Dermis microvascular lymphatic vessel endothelial cell (primary cell): ENCODE measurements at places on chromosomes 4 and X. TPM values are rescaled to one million over a fixed set of nuclear protein-coding genes. Genes with fewer than 3 reads are reported as not detected.

DNA sequence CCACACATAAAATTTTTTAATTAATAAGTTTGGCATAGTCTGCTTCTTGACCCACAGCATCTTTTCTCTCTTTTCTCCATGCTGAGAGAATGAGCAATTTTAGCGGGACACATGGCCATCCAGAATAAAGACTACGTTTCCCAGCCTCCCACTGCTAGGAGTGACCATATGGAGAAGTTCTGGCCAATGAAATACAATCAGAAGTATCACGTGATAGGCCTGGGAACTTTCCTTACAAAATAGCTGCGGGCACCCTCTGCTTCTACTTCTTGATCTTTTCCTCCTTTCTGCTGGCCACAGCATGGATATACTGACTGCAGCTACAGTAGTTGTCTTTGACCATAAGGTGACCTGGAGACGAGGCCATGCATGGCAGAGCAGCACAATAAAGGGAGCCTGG lies 348.0 kb downstream of the BCOR start:
- no peak for DNase-seq

DNA sequence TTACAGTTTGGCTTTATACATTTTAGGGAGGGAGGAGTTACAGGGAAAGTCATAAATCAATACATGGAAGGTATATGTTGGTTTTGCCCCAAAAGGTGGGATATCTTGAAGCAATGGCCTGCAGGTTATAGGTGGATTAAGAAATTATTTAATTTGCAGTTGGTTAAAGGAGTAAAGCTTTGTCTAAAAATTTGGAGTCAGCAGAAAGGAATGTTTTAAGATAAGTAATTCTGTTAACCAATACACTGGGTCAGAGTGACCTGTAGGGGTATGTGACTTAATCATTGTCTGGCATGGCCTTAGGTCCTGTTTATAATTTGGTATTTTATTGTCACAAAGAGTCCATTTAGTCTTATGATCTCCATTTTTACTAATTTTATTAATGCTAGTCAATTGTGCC lies 115.0 kb downstream of the AGTR2 start:
- DNase-seq: no peak

Gene LRIT3
- under 0.01 TPM in 2 replicates for total RNA-seq

DNA sequence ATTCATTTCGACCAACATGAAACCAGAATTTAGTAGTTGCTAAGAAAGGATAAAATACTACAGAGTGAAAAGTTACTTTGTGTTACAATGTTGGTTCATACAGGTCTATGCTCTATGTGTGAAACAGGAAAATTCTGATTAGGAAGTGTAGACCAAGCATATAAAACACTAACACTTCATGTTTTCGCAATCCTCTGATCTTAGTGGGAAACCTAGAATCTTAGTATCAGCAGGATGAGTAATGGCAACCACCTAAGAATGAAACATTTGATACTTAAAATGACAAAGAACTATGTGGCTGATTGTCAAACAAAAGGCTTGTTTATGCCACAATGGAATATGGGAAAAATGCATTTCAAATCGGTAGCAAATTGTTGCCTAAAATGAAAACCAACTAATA lies 116.1 kb downstream of the AMMECR1 start:
- no peak for DNase-seq

- DNase-seq: no peak
Measured at GRCh38 chr4:11480683-11481082, 52.0 kb upstream of the HS3ST1 start.

Gene SPANXN4
- total RNA-seq: not detected in 2 replicates

DNA sequence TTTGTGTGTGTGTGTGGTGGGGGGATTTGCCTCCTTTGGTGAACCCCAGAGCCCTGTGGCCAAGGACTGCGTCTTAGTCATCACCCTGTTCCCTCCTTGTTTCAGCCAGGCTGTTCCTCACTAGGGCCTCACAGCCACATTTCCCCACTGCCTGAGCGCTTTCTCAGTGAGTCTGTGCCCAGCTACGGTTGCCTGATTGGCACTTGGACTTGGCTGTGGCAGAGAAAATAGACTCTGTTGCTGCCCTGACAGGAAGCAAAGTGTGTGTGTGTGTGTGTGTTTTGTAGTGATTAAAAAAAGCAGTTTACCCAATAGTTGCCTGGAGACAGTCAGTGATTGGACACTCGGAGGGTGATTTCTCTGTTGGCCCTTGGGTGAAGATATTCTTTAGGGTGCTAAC lies 113.0 kb downstream of the UCHL1 start:
- peak; percentile 83 for DNase-seq

- DNase-seq: no peak
Measured at GRCh38 chr4:185358959-185359358, 36.8 kb downstream of the LRP2BP start.

DNA sequence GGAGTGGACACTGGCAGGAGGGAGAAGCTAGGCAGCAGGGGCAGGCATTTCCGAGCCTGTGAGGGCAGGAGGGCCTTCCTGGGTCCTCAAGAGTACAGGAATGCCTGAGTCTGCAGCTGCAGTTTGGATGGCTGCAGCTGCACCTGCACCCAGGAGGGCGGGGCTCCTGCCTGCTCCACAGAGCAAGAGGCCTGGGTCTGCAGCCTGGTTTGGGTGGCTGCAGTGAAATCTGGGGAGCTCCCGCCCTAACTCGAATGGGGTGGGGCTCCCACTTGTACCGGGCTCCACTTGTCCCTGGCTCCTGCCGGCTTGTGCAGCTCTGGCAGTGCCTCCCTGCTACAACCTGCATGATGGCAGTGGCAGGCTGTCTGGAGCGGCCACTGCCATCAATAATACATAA lies 436.0 kb downstream of the ARHGAP24 start:
- no peak for DNase-seq

GRCh38 chrX:146449243-146449642 lies 360.3 kb upstream of the CXorf51B start:
- DNase-seq: no peak

GRCh38 chrX:134457708-134458107 lies 2.3 kb upstream of the HPRT1 start:
- DNase-seq: no peak

DNA sequence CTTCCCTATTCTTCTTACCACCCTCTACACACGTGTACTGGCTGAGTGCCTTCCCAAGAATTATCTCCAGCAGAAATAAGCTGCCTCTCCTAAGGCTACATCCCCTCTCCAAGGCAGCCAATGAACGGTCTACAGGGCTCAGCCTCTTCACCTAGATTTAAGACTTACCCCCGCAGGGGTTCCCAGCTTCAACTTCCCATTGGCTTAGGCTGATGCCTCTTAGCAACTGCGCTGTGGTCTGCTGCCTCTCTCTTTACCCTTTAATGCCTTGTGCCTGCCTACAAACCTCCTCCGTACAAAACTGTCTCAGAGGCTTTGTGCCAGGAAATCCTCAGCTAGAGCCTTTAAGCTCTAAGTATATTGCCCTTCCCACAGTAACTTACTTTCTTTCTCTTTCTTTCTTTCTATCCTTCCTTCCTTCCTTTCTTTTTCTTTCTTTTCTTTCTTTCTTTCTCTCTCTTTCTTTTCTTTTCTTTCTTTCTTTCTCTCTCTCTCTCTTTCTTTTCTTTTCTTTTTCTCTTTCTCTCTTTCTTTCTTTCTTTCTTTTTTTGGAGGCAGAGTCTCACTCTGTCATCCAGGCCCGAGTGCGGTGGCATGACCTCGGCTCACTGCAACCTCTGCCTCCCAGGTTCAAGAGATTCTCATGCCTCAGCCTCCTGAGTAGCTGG lies 15.1 kb upstream of the PIGA start:
- DNase-seq: no peak

GRCh38 chrX:34365471-34365870 lies 233.4 kb upstream of the FAM47A start:
- peak; percentile 25 for DNase-seq
